ENCODE measurements at places on chromosomes 13 and 19.

DNA sequence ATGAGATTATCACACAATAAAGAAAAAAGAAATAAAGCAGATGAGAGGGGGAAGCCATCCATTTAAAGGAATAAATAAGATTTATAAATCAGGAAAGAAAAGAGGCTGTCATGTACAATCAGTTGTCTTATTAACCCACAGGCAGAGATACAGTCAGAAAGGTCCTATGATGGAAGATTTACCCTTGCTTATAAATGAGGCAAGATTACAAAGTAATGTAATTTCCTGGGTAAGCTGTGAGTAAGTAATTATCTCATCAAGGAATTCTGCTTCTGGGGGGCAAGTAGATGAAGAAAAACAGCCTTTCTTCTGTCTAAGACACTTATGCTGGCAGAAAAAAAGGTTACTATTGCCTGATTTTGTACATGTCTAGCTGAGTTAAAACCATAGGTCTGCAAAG, 146.4 kb downstream of the FGF14 start:
- DNase-seq: no peak

DNA sequence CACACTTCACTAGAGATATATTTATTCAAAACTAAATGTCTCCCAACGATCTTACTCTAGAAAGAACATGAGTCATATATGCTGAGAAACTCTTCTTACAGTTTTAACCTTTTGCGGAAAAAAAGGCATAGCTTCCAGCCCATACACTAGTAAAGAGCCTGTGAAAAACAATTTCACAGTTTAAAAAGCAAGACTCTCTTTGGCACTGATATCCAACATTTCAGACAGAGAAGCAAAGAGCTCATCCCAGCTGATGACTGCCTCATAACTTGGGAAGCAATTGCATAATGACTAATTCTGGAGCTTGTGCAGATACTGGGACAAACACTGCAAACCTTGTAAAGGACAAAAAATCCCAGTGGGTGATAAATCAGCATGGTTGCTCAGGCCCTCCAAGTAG, 88.0 kb downstream of the ENOX1 start:
- DNase-seq: no peak

GRCh38 chr19:1648920-1649541, 3.4 kb downstream of the TCF3 start:
- DNase-seq: no peak

- DNase-seq: no peak
These were observed 38.2 kb downstream of the MZT1 start for GRCh38 chr13:72689181-72689696.

GRCh38 chr19:58516964-58517833, 2.4 kb downstream of the ZBTB45 start:
- DNase-seq: no peak

DNA sequence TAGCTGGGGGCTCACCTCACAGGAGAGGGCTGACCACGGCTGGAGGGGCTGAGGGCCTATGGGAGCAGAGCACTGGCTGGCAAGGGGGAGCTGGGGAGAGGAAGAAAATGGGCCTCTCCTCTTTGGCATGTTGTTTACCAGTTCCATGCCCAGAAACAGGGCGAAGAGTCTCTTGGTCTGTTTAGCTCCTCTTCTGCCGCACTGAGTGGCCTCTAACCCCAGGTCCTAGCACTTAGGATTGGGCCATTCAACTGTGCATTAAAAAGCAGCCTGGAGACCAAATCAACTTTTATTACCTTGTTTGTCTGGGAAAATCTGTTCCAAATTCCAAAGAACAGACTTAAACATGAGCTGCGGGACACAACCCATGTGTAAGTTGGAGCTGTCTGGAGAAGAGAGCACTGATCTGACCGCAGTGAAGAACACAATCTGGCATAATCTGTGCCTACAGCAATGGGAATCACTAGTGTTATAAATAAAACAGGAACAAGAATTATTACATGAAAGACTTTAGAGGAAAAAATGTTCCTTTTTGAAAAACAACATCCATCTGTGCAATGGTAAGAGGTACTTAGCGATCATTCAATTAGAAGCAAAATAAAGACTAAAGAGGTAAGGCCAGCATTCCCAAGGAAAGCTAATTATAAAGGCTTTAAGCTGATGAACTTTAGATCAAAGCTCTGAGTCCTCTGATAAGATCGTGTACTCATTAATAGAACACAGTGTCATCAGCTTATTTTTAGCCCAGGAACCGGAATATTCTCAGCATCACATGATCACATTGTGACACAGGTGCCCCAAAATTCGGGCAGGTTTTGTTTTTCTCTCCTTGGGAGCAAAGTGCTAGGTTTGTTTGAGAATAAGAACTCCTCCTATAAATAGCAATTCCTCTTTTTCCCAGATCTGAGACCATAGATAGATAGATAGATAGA, 243.2 kb downstream of the COL4A1 start:
- no peak for DNase-seq

DNA sequence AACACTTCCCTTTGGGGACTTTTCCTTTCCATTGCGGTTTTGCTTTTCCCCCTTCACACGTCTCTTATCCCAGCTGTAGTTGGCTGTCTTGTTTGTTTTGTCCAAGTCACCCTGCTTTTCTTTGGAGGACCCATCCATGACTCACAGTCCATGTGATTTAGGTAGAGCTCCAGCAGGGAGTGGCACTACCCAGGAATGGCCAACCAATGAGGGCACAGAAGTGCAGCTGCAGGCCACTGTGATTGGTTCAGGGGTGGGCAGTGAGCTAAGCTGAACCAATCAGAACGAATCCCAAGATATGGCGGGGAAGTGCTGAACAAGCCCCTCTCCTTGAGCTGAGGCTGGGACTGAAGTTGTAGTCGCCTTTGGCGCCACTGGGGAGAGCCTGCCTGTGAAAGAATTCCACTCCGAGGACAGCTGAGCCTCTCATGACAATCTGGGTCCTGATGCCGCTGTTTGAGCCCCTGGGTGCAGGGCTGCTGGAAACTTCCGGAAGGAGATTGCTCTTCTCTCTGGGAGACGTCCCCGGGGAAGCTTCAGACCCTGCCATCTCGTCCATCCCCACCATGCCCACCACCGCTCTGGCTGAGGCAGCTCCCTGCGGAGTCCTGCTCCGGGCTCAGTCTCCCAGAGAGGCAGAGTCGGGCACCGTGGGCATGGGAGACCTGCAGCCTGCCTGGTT, 62.9 kb upstream of the URI1 start:
- DNase-seq: no peak

Measured in CD4-positive, alpha-beta T cell treated with Interleukin-12 subunit alpha and Interleukin-12 subunit beta, for 1 hour (primary cell).